Activated T-cell treated with anti-CD3 and anti-CD28 coated beads for 4 hours (primary cell): ENCODE measurements at places on chromosomes 2 and 18.
A peak's percentile ranks its signal among the peaks of the same experiment; 100 is the strongest.

DNA sequence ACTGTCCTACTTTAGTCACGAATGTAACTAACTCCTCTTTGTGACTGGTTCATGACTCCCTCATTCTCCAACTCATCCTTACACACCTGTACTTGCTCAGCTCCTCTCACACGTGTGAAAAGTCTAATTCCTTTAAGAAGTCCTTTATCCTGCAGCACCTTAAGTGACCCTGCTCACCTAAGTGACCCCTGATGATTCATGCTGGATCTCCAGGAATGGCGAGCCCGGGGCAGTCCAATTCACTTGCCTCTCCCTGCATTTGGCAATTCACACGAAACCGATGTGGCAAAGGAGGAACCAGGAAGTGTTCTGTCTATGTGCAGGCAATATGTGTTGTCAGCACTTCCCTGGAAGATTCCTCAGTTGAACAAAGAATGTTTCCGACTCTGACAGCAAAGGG, 189.8 kb upstream of the NABP1 start:
- no peak for DNase-seq

DNA sequence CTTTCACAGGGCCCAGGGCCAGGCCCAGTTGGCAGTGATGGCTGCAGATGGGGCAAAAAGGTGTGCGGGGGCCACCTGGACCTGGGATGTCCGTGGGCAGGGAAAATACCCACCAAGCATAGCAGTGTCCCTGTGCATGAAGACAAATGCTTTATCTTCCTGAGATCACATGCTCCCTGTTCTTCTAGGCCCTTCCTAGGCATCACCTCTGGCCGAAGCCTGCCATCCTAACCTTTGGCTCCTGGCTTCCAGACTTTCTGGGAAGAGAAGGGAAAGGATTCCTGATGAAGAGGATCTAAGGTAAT, 105.0 kb upstream of the SMAD2 start:
- DNase-seq: no peak

- DNase-seq: no peak
Observed at GRCh38 chr2:213266421-213266820, 17.8 kb upstream of the SPAG16 start.

DNA sequence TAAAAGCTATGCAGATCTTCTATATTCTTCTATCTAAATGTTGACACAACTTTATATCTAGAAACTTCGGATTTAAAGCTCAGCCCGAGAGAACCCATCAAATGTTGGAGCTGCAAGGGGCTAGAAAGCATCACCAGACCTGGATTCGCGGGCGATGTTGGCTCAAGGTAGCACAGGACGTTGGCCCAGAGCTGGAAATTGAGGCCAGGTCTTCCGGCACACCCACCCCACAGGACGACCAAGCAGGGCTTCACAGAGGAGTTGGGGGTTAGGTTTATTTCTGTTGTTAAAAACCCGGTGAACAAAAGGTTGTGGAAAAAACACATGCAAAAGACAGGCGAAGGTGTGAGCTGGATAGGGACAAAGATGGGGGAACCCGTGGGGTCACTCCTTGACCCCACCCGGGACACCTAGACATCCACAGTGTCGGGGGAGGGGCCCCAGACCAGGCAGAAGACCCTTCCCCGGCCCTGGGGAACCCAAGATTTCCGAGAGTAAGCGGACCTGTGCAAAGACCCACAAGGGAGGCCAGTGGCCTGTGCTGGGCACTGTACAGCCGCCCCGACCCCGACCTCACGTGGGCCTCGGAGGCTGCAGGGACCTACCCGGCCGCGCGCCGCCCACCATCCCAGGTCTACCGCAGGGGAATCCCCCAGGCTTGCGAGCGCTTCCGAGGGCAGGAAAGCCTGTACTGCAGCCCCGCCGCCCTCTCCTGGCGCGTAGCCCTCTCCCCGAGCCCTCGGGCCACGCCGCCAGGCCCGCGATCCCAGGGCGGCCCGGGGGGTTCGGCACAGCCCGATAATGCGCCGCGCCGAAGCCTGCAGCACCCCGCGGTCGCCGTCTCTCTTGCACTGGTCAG, 1.8 kb upstream of the AGBL5 start:
- peak; percentile 51 for DNase-seq

DNA sequence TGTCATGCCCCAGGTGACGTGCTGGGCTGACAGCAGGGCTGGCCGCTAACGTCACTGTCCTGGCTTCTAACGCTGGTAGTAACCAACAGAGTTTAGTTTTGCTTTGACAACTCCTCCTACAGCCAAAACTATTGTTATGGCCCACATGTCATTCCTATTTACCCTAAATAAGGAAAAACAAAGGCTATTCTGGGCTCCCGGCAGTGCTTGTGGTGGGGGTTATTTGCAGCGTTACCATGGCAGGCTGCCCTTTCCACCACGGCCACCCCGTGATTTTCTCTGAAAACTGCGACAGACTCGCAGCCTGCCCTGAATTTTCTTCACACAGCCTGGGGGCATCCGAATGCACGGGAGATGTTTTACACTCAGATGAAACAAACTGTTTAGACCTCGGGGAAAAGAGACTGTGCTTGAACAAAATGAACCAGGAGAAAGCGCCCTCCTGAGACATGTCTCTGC, 115.2 kb downstream of the FAM210A start:
- DNase-seq: no peak

DNA sequence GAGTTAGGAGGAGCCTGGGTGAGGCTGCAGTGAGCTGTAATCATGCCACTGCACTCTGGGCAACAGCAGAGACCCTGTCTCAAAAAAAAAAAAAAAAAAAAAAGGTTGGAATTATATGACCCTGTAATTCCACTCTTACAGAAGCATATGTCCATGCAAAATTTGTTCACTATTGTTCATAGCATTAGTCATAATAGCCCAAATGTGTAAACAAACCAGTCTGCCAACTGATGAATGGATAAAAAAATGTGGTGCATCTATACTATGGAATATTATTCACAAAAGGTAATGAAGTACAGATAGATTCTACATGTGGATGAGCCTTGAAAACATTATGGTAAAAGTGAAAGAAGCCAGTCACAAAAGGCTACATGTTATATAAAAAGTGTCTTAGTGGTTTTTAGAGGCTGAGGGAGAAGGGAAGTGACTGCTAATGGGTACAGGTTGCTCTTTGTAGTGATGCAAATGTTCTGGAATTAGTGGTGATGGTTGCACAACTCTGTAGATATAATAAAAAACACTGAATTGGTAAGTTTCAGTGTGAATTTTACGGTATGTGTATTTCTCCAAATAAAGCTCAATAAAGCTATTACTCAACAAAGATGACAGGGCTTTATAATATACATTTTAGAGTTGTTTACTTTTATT, 9.4 kb downstream of the COA5 start:
- DNase-seq: no peak

DNA sequence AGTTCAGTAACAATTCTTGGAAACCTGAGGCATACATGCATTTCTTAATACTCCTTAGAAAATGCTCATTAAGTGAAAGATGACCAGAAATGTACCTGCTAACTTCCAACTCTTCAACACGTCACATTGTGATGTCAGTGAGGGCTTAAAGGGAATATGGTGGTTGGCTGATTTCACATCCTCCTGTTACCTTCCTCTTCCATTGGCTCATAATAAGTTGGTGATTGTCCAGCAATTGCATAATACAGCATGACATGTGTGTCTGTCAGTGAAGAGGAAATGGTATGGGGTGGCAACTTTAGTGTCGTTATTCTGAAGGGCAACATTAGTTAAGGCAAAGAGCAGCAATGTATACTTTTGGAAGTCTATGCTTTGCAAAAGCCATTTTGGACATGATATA, 26.0 kb downstream of the PLEK start:
- DNase-seq: no peak

GRCh38 chr18:42268798-42269197, 313.8 kb downstream of the PIK3C3 start:
- no peak for DNase-seq

GRCh38 chr2:224369028-224369632, 32.8 kb downstream of the FAM124B start:
- DNase-seq: no peak
